ENCODE measurements at places on chromosomes 6 and 20.
A peak's percentile ranks its signal among the peaks of the same experiment; 100 is the strongest.

GRCh38 chr20:45073221-45073620, 27.7 kb downstream of the KCNS1 start:
- DNase-seq = no peak

- DNase-seq = no peak
Measured at GRCh38 chr20:60378620-60379019, 420.4 kb downstream of the CDH26 start.

GRCh38 chr6:81727876-81728517, 24.5 kb downstream of the TENT5A start:
- DNase-seq = no peak

DNA sequence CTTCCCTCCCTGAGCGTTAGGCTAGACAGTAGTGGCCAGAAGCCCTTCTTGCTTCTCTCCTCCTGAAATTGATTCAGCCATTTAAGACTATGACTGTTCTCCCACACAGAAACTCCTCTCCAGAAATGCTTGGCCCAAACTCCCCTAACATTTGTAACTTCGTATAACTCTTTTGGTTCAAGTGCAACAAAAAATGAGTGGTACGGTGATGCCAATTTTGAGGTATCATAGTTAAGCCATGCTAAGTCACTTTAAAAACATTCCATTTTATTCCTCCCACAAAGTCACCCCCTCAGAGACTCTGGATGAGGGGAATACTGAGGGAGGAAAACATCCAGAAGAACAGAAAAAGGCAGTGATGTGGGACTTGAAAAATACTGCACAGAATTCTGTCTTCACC, 21.1 kb upstream of the ROS1 start:
- DNase-seq = no peak

- no peak for DNase-seq
Measured at GRCh38 chr6:45554591-45554990, 176.9 kb upstream of the SUPT3H start.

DNA sequence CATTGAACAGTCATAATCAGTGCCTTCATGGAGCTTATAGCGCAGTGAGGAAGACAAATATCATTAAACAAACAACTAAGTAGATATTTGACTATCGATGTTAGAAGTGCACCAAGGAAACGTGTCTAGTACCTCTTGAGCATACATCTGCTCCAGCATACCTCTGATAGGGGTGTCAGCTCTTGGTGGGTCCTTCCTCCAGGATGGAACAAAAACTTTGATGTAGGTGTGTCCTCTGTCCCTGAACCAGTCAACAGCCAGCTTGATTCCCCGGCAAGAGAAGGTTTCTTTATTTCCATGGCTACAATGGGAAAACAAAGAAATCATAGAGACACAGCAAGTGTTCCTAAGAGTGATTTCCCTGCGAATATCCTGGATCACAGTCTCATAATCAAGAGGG, 23.1 kb downstream of the ZC3H12D start:
- no peak for DNase-seq

- no peak for DNase-seq
Measured at GRCh38 chr6:43703512-43704429, 16.2 kb upstream of the MRPS18A start.

DNA sequence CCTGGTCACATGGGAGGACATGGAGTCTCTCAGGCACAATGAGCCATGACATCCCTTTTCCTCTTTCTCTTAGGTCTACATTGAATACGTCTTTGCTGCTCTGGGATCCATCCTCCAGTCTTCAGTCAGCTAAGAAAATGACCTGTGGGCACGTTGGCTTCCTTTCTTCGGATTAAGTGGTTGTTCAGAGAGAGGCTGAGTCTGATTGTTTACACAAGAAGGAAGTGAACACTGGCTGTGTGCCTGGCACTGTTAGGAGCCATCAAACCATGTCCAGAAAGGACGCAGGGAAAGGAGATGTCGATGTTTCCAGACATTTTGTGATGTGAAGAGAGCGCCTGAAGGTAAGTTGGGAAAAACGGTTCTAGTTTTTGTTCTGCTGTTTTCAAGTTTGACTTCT, 309.9 kb upstream of the CDYL start:
- no peak for DNase-seq

DNA sequence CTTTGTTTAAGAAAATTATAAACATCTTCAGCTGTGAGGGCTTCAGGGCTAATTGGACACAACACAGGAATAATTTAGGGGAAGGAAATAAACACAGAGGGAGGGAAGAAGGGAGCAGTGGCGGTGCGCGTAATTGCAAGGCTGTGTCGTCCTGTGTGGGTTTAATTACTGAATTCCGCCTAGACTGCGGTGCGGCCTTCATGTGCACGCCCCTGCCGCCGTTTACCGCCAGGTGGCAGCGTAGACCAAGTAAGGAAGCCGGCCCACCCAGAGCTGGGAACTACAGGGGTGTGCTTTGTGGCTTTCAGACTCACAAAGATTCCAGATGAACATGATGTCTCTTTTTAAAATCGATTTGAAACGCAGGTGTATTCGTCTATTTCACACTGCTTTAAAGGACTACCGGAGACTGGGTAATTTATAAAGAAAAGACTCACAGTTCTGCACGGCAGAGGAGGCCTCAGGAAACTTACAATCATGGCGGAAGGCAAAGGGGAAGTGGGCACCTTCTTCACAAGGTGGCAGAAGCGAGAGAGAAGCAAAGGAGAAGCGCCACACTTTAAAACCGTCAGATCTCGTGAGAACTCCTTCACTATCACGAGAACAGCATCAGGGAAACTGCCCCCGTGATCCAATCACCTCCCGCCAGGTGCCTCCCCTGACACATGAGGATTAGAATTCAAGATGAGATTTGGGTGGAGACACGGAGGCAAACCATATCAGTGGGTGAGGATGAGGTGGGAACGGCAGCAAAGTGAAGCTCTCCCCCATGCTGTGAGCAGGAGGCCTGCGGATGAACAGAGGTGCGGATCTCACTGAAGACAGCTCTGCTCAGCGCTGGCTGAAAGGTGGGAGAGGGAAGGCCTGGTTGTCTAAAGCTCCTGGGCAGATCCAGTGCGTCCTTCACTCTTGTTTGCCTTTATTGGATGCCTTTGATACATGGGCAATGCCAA, 222.0 kb upstream of the PDE10A start:
- peak; percentile 63 for DNase-seq

DNA sequence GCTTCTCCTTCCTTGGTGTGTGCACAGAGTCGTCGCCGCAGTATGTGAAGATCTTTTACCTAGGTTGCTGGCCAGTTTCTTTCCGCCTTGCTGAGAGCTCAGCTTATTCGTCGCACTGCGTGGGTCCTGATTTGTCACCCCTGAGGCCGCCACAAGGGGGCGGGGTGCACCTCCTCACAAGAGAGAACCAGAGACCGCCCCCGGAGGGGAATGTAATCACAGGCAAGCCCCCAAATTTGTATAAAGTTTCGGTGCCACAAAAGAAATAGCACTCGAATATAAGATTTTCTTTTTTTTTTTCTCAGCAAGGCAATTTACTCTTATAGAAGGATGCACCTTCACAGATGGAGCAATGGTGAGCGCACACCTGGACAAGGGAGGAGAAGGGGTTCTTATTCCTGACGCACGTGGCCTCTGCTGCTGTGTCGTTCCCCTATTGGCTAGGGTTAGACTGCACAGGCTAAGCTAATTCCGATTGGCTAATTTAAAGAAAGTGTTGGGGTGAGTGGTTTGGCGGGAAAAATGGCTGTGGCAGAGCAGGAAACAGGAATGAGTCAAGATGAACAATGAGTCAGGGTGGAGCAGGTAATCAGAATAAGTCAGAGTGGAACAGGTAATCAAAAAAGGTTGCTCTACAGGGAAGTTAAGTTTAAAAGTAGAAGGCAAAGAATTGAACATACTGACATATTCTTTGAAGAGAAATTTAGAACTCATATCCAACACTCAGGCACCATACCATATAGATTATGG, 19.5 kb downstream of the NCOA3 start:
- DNase-seq = no peak

- DNase-seq = no peak
Measured at GRCh38 chr6:75206576-75207342, 906 bp upstream of the COL12A1 start.

GRCh38 chr20:21702553-21703470, 2.7 kb upstream of the PAX1 start:
- DNase-seq = peak; percentile 9

DNA sequence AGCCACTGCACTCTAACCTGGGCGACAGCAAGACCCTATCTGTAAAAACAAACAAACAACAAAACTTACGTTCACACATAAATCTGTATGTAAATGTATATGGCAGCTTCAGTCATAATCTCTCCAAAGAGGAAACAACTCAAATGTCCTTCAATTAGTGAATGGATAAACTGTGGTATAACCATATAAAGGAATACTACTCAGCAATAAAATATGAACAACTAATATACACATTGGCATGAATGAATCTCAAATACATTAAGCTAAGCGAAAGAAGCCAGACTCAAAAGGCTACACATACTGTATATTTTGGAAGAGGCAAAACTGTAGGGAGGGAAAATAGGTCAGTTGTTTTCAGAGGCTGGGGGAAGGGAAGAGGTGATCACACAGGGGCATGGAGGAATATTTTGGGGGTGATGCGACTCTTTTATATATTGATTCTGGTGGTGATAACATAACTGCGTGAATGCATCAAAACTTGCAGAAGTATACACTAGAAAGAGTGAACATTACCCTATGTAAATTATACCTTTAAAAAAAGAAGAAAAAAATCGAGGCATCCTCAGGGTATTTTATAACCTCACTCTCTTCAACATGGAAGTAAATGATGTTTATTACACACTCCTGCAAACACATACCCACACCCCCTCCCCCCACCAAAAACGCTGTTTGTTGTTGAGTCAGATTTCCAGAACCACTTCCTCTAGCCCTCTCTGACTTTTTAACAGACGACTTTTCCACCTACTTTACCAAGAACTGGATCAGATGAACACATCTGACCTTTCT, 115.2 kb upstream of the RNF24 start:
- no peak for DNase-seq

- peak; percentile 61 for DNase-seq
Measured at GRCh38 chr6:48378884-48379407, 267.9 kb upstream of the PTCHD4 start.

GRCh38 chr20:46997187-46997586, 102.5 kb downstream of the EYA2 start:
- no peak for DNase-seq

- DNase-seq = no peak
Measured at GRCh38 chr6:149075616-149076354, 241.7 kb upstream of the TAB2 start.

DNA sequence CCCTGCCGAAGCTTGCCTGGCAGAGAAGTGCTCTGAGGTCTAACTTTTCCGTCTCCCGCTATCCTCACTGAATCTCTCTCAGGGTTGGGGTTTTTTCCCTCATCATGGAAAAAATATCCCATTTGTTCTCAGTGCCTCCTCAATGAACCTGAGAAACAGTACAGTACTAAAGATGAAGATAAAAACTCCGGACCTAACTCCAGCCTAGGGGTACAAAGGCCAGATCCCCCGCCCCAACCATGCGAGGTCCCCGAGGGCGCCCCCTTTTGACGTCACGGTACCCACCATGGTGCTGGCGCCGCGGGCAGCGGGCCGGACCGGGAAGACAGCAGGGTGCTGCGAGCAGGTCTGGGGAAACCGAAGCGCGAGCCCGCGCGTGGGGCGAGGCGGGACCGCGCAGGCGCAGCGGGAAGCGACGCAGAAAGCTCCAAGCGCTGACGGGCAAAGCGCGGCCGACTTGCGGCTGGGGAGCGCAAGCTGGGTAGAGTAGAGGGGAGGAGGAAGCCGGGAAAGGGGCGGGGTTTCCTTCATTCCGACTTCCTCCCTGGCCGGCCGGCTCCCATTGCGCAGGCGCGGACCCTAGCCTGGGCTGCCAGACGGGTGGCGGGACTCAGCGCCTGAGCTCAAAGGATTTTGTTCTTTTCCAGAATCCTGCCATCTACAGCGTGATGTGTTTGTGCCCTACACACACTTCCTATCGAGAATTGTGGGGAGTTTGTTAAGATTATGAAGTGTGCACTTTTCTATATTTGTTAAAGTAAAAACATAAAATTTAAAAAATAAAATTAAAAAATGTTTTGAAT, at the start of gene LSM2:
Gene LSM2 (minus strand): TSS at position 497 of the 803 bp plus-strand sequence. CDS start 209 bp downstream, at position 288.
- DNase-seq = peak; percentile 97

All from NCI-H446 (cell line).